ENCODE measurements at places on chromosomes 16 and 17.
A peak's percentile ranks its signal among the peaks of the same experiment; 100 is the strongest.

- no peak for DNase-seq
Observed at GRCh38 chr17:2980904-2981246, 82.5 kb downstream of the OR1D5 start.

- peak; percentile 2 for DNase-seq
Observed at GRCh38 chr17:20073055-20073979, 64.2 kb downstream of the SPECC1 start.

DNA sequence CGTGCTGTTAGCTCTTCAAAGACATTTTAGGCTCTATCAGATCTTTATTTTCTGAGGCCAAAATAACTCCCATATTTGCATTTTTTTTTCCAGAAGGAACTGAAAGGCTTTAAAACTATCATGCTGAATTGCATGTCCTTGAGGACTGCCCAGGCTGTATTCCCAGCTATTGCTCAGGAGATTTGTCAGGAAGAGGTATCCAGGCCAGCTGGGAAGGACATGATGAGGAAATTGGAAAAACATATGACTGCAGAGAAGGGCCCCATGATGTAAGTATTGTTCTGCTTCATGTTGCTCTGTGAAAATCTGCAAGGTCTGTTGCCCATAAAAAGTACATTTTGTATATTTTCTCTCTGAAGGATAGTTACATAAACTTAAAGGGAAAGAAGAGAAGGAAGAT, 5.7 kb downstream of the CDC6 start:
- DNase-seq: no peak

- no peak for DNase-seq
Observed at GRCh38 chr17:5978496-5978895, 91.7 kb upstream of the WSCD1 start.

DNA sequence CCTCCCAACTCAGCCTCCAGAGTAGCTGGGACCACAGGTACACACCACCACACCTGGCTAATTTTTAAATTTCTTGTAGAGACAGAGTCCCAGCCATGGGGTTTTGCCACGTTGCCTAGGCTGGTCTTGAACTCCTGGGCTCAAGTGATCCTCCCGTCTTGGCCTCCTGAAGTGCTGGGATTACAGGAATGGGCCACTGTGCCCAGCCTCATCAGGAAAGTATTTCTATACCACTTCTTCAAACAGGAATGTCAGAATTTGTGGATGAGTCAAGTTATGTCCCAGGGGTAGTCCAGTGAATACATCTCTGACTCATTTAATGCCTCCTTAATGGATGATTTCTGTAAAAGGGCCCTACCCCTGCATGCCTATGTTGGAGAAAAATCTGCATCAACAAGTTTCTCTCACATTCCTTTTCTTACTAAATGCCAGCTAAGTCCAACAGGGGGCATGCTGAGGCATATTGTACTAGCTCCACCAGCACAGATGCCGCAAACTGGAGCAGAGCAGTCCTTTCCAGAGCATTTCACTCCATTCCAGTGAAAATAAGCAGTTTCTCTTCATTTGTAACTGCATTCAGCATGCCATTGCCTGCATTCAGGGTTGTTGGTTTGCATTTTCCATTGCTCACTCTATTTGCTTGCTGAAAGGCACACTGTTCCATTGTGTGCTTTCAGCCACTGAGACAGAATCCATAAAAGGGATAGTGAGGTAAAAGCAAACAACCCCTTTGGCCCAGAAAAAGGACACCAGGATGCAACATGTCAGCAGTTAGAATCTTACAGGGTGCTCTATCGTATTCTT, 5.3 kb upstream of the CAVIN1 start:
- no peak for DNase-seq

DNA sequence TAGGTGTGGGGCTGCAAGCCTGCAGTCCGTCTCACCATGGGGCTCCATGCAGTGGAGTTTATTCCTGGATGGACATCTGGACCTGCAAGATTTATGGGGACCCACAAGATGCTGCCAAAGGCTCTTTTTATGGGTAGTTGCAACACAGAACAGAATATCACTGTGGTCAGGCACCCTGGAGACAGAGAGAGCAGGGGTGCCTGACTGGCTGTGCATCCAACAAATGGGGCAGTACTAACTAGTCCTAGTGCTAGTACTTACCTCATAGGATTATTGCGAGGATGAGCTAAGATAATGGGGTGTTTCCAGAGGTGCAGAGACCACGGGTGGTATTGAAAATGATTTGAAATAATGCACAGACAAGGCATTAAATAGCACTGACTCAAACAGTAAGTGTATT, 42.4 kb upstream of the MMP2 start:
- no peak for DNase-seq

Data from stimulated activated CD4-positive, alpha-beta T cell treated with anti-CD3 and anti-CD28 coated beads, Interleukin-1b, Interleukin-23, amount 100 ng/mL, for 4 hours (primary cell).